NT2/D1 (cell line): ENCODE measurements at places on chromosomes 6 and 20.

- no peak for DNase-seq
Measured at GRCh38 chr6:15252195-15252594, 6.3 kb downstream of the JARID2 start.

DNA sequence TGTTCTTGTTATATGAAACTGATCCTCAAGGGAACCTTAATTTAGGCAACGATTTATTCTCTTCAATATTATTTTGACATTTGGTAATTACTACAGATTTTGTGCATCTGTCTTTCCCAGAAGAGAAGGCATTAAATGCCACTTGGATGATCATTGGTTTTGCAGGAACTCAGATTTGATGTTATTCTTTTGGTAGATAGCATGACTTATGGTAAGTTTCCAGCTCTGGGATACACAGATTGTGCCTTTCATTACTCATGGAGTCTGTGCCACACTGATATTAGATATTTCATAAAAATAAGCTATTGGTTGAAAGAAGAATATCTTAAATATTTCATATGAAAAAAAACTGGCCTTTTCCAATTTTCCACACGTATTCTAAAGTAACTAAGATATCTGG, 120.1 kb downstream of the AIG1 start:
- no peak for DNase-seq

- no peak for DNase-seq
Measured at GRCh38 chr6:33451606-33452005, 2.8 kb upstream of the ZBTB9 start.

DNA sequence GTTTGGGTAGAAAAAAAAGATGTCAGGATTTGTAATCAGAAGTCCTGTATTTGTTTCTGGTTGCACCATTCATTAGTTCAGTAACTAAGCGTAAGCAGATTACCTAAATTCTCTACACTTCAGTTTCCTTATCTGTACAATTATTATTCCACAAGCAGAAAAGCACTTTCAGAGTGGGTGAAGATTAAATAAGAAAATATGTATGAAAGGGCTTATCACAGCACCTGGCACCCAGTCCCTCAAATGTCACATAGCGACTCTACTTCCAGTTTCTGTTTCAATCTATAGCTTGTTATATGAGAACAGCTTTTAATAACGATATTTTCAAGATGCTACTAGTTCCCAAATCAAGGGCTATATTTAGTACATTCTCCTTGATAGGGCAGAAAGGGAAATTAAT, 31.4 kb downstream of the RGS17 start:
- DNase-seq, result no peak

GRCh38 chr6:143253586-143253985, 192.9 kb downstream of the AIG1 start:
- no peak for DNase-seq

- no peak for DNase-seq
Measured at GRCh38 chr6:157528931-157529653, 148.1 kb downstream of the ZDHHC14 start.

- no peak for DNase-seq
Measured at GRCh38 chr6:29510746-29511300, 23.1 kb upstream of the MAS1L start.

DNA sequence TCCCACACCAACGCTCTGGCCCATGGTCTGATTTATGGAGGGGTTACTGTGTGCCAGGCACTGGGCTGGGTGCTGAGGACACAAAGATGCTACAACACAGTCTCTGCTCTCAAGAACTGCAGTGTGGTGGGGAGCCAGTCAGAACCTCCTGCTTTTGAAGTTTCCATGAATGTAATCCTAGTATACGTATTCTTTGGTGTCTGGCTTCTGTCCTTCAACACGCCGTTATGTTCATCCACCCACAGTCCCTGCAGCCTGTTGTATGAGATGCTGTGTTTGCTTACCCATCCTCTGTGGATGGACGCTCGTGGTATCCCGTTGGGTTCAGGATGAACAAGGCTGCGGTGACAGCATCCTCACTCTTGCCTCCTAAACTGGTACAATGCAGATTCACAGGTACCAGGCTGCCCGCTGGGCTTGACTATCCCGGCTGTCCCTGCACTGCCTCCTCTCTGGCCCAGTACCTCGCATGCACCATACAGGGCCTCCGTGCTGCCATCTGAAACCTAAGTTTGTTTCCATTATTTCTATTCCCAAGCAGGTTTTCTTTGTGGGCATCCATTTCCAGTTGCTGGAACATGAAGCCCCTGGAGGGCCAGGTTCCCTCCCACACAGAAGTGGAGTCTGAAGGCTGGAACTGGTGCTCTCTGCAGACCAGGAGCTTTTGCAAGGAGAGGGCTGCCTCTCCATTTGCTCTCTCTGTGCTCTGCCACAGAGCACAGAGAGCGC, 364.5 kb downstream of the ZFAND3 start:
- no peak for DNase-seq

GRCh38 chr20:50471231-50471630, 39.0 kb upstream of the PTPN1 start:
- DNase-seq, result no peak

GRCh38 chr6:1603708-1604107, 6.0 kb upstream of the FOXC1 start:
- no peak for DNase-seq

DNA sequence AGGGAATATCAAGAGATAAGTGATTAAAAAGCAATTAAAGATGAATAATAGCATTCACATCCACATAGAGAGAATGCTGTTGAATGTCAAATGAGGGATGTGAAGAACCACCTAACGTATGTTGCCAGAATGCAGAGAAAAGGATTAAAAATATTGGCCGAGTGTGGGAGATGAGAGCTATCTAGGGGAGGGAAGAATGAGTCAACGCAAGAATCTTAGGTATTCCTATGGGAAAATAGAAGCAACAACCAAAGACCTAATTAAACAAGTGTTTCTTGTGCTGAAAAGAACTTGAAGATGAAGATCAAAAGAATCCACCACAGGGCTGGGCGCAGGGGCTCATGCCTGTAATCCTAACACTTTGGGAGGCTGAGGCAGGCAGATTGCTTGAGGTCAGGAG, 12.2 kb upstream of the RSPH3 start:
- no peak for DNase-seq

- DNase-seq, result no peak
Measured at GRCh38 chr6:2850538-2851113, 9.0 kb upstream of the SERPINB1 start.

DNA sequence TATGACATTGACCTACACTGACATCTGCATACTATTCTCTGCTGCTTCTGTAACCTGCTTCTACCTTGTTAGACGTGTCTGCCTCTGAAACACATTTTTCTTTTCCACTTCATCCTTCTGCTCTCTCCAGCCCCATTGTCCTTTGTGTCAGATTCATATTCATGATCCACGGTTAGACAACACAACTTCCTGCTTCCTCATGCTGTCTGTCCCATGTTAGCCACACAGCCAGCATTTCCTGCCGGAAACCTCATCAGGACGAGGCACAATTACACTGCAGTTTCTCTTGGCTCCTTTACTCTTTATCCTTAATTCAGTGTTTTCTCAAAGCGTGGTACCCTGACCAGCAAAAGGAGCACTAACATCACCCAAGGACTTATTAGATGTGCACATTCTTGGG, 150.2 kb downstream of the TBC1D7 start:
- DNase-seq, result no peak

DNA sequence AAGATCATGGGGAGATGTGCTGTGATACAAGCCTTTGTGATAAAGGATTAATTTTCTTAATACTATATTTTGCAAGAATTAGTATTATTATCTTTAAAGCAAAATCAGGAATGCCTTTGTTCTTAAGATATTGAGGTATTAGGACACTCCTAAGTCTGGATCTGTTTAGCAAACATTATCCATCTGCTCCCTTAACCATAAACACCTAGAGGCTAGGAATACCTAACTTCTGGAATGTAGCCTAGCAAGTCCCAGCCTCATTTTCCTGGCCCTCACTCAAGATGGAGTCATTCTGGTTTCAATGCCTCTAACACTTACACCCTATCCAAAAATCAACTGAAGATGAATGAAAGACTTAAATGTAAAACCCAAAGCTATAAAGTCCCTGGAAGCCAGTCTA, 106.3 kb upstream of the GJE1 start:
- DNase-seq, result no peak

DNA sequence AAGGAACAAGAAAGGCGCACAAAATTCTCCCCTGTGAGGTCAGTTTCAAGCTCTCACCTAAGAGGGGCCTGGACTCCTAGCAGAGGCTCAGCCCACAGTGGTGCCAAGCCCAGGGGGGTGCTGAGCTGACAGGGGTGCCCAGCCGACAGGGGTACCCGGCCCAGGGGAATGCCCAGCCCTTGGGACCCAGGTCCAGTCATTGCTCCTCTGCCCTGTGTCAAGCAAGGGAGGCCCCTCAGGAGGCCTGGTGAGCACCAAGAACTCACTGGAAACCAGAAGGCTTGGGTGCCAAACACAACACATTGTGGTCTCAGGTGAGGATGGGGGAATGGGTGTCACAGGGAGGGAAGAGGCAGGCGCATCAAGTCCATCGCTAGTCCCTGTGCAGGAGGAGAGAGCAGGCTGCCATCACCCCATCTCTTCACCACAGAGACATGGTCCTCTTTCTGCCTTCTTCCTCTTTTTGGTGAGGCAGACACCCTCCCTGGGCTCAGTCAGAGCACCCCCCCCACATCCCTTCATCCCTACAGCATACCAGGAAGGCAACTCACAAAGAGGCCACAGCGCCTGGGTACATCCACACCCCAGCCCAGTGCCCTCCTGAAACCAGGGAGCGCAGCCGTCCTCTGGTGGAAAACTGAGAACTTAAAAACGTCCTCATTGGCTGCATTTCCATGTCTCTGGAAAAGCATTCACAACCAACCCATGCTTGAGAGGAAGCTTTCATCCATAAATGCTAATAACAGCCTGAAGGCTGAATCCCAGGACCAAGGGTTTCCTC, 111.3 kb downstream of the BANF2 start:
- DNase-seq, result no peak

GRCh38 chr20:63635431-63636141, 8.7 kb upstream of the GMEB2 start:
- no peak for DNase-seq

DNA sequence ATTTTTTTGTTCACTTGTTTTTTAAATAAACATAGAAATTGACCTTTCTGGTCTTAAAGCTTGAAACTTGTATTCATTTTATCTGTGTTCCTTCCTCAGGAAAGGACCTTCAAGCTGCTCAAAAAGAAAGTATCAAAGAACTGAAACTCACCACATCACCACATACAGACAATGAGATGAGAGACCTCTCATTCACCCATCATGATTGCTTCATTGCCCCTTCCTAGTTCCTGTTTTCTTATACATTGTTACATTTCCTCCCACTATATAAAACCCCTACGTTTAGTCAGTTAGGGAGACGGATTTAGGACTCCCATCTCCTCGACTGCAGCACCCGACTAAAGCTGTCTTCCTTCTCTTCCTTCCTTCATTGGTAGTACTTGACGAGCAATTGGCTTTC, 180.5 kb upstream of the OPRM1 start:
- DNase-seq, result no peak

DNA sequence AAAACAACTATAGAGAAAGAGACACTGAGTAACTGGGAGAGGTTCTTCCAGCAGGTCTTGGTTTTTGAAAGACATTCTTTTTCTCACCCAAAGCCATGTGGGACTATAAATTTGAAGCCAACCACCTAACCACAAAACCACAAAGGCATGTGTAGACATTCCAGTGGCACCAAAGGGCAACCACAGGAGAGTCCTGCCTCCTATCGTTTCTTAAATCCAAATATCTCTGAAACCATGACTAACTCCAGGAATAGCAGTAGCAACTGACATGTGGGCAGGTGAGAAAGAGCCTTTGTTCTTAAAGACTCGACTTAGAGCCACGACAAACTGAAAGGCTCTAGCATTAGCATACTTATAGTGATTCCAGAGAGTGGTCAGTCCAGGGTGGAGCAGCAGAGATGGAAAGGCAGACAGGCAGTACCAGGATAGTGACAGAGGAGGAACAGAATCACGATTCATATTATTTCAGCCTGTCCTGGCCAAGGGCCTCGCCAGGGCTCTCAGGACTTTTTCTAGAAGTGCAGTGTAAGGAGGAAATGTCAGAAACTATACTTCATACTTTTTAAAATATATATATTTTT, 9.4 kb upstream of the COL9A1 start:
- no peak for DNase-seq

DNA sequence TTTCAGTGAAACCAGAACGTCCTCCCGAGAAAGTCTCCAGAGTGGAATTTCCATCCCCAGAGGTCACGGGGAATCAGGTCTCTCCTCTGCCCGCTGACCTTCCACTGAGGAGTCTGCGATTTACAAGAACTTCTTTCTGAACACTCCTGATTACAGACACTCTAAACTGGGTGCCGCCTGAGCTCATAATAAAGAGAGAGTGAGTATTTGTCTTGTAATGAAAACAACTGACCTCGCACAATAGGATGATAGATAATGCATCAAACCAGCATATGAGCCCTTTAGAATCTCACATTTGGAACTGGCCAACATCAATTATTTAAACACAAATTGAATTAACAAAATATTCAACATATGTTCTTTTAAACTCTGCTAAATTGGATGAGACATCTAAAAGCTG, 47.5 kb downstream of the DLL1 start:
- DNase-seq, result no peak

GRCh38 chr20:11853359-11853758, 64.3 kb upstream of the BTBD3 start:
- DNase-seq, result no peak

DNA sequence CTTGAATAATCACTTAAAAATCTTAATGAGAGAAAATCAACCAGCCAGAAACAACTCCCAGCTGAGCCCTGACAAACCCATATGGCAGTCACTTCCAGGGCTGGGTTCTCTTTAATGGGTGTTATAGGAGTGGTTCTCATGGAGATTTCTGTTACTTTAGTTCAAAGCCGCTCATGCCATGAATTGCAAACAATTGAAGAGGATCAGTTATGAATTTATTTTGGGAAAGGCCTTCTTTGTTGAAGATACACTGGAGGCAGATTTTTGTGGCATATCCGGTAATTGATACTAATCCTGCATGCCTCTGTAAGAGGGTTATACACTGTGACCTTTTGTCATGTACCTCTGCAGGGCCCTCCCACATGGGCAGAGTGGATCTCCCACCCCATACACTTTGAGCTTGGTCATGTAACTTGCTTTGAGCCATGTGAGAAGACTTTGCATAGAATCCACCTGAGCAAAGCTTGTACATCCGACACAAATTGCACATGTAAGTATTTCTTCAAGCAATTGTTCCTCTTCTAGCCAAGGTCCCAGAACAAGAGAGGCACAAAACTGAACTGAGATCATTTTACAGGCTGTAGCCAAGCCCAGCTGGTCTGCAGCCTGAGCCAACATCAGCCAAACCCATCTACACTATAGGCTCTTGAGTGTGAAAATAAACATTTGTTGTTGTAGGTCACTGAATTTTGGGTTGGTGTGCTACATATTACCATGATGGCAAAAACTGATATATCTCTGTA, 492.3 kb downstream of the PREX1 start:
- DNase-seq, result no peak

GRCh38 chr6:41840326-41840725, 52.8 kb downstream of the TOMM6 start:
- no peak for DNase-seq

DNA sequence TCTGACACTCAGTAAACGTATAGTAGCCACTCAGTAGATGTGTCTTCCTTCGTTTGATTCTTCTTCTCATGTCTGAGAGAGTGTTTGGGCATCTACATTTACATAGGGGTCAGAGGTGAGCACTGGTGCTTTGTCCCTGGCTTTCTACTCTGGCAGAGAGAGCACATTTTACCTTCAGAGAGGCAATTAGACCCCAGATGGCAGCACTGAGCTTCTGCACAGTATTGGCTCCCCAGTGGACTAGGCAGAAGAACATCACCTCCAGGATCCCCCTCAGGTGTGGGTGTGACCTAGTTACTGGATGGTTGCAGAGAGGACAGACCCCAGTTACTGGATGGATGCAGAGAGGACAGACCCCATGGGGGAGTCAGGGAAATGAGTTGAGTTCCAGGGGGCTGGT, 327.2 kb downstream of the DHX35 start:
- no peak for DNase-seq

- no peak for DNase-seq
Measured at GRCh38 chr20:57985278-57985677, 243.2 kb downstream of the ANKRD60 start.
